ENCODE measurements at places on chromosomes 7 and 10. TPM values are rescaled to one million over a fixed set of nuclear protein-coding genes. Genes with fewer than 3 reads are reported as not detected.

- H3K36me3 ChIP-seq = peaks cover 1% of the 10 kb centered on the region
- no peak overlapping the region for H3K4me3 ChIP-seq
- H3K27me3 ChIP-seq = no peaks in the 10 kb centered on the region
- peak overlapping the region; percentile 14 for H3K27ac ChIP-seq
- no peak for DNase-seq
- peaks cover 36% of the 10 kb centered on the region for H3K4me1 ChIP-seq
These were observed 3.2 kb downstream of the PARP12 start for GRCh38 chr7:140059273-140060242.

GRCh38 chr10:31660300-31660699 is 268.3 kb downstream of the ARHGAP12 start:
- H3K4me3 ChIP-seq = no peak overlapping the region
- DNase-seq = peak; percentile 94
- peaks cover 58% of the 10 kb centered on the region for H3K4me1 ChIP-seq
- H3K27me3 ChIP-seq = no peaks in the 10 kb centered on the region
- peak overlapping the region; percentile 85 for H3K27ac ChIP-seq
- no peaks in the 10 kb centered on the region for H3K36me3 ChIP-seq

- no peak overlapping the region for H3K27ac ChIP-seq
- no peak for DNase-seq
- H3K27me3 ChIP-seq = no peaks in the 10 kb centered on the region
These were observed 131.7 kb downstream of the DGKI start for GRCh38 chr7:137715121-137715520.

GRCh38 chr7:41027428-41028115 is 675.3 kb downstream of the INHBA start:
- no peaks in the 10 kb centered on the region for H3K36me3 ChIP-seq
- no peak for DNase-seq
- no peaks in the 10 kb centered on the region for H3K4me1 ChIP-seq
- no peak overlapping the region for H3K4me3 ChIP-seq

GRCh38 chr10:52313933-52314821 is at the start of gene DKK1:
Gene DKK1, plus strand, starts transcription at chr10:52314281. Its CDS starts 154 bp downstream, at chr10:52314435.
- H3K4me3 ChIP-seq = peak within 1 kb of the TSS; percentile 48
- peaks cover 32% of the 10 kb centered on the region for H3K27me3 ChIP-seq
- no peak within 1 kb of the TSS for H3K27ac ChIP-seq
- no peaks in the 10 kb centered on the region for H3K36me3 ChIP-seq
- peaks cover 20% of the 10 kb centered on the region for H3K4me1 ChIP-seq

GRCh38 chr10:71302874-71303568 is 16.0 kb upstream of the SLC29A3 start:
- H3K27ac ChIP-seq = no peak overlapping the region
- no peaks in the 10 kb centered on the region for H3K4me1 ChIP-seq
- no peak overlapping the region for H3K4me3 ChIP-seq
- DNase-seq = no peak
- no peaks in the 10 kb centered on the region for H3K36me3 ChIP-seq

The ARMC3 gene
- not detected for total RNA-seq
